ENCODE measurements at places on chromosomes 1 and 21.

- DNase-seq, result no peak
Measured at GRCh38 chr21:39774227-39774626, 29.2 kb downstream of the IGSF5 start.

DNA sequence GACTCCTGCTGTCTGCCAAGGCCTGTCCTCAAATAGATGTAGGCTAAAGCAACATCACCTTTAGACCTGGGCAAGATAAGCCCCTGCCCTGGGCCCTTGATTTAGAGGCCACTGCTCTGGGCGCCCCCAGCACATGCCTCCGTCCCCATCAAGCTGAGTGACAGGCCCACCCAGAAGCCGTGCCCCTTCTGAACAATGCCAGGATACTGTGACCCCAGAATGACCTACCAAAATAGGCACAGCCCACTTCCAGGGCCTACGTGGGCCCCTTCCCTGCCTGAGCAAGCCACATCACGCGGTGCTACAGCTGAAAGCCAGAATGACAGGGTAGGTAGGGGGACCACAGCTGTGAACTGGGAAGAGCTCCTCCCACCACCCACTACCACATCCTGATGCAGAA lies 24.7 kb upstream of the BECN2 start:
- DNase-seq, result no peak

DNA sequence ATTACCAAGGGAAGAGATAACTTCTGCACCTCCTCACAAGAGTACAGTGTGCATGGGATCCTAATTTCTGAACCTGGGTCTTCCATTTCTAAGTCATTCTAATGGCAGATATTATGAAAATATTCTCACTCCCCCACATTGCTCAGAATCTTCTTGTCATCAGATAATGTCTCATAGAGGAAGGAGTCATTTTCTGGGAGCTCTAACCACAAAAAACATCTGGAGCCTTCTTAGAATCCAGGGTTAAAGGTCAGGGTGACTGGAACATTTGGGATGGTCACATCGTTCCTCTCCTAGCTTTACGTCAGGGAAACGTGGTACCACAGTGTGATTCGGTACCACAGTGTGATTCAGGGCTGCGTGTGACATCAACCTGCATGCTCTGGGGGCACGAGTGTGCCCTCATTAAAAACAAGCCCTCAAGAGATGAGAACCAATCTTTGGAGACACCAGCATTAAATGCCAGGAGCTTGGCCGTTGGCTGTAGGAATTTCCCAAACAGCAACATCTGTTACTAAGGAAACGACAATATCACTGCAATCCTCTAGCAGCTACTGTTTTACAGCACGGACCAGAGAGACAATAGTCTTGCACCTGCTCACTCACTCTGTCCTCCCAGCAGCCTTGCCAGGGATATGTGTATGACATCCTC lies 179.1 kb downstream of the PSMG1 start:
- no peak for DNase-seq

- DNase-seq, result no peak
Measured at GRCh38 chr1:171280599-171280998, 32.3 kb downstream of the FMO1 start.

GRCh38 chr1:54812801-54813484 lies 11.8 kb upstream of the TTC22 start:
- no peak for DNase-seq

DNA sequence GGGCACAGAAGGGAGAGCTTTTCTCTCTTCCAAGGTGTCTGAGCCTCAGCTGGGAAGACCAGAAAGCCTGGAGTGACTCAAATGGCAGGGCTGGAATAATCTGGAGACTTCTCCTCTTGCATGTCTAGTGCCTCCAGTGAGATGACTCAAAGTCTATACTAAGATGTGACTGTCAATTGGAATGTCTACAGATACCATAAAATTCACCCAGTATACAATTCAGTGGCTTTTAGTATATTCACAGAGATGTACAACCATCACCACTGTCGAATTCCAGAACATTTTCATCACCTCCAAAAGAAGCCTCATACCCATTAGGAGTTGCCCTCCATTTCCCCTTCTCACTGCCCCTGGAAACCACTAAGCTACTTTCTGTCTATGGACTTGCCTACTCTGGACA lies 47.9 kb upstream of the CNN3 start:
- DNase-seq, result no peak

DNA sequence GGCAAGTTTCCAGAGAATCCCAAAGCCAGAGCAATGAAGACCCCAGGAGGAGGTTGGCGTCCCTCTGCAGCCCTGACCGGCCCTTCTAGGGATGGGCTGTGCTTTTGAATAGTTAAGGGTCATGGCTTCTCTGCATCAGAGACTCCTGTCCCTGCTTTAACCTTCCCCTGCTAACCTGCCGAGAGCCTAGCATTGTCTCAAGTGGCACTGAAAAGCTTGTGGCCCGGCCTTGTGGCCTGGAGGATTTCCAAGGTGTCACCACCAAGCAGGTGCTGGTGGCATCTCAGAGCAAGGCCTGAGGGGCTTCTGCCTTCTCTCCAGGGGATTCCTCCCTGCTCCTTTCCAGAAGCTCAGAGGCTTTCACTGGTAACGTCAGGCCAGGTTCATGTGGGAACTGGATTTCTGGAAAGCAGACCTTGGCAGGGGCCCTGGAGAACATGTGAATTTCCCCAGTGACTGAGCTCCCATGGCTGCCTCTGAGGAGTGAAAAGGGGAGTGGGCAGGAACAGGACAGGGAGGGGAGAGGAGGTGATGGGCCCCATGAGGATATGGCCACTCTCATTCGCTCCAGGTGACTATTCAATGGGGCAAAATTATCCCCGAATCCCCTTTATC lies 409.9 kb downstream of the PTPRU start:
- DNase-seq, result no peak

DNA sequence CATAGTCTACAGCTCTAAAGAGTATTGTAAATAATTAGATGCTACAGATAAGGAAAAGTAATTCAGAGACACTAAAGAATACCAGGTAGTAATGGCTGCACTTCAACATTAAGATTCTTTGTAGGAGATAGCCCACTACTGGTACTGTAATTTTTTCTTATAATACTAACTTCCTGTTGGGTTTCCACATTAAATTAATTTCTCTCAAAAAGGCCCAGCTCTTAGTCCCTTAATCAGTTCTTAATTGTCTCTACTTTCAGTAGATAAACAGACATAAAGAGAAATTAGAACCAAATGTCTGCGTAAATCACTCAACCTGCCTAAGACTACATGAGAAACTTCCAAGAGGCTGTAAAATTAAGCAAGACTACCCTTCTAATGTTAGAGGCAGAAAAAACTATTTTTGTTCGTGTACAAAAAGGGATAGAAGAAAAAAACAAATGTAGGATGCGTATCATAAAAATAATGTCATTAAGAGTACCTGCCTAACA lies 83.4 kb downstream of the NOTCH2 start:
- DNase-seq, result no peak

GRCh38 chr1:208235982-208236761 lies 8.0 kb downstream of the PLXNA2 start:
- no peak for DNase-seq

GRCh38 chr1:1971688-1972087 lies 31.9 kb downstream of the CFAP74 start:
- no peak for DNase-seq

- DNase-seq, result no peak
Measured at GRCh38 chr1:172451002-172451443, 7.2 kb upstream of the PIGC start.

DNA sequence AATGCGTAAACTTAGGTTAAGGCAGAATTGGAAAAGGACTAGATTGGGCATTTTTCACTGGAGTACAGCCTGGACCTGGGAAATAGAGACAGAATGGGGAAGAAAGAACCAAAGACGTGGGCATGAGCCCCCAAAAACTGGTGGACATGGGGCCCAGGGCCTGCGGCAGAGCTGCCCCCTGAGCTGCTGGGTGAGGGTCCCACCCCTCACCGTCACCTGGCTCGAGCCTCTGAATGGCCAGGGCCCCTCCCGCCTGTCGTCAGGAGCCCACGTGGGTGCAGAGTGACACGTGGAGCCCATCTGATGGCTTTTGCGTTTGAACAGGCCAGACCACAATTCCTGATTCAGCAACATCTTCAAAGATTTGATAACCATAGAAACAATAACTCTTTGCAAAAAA lies 360.9 kb upstream of the VAMP3 start:
- no peak for DNase-seq

DNA sequence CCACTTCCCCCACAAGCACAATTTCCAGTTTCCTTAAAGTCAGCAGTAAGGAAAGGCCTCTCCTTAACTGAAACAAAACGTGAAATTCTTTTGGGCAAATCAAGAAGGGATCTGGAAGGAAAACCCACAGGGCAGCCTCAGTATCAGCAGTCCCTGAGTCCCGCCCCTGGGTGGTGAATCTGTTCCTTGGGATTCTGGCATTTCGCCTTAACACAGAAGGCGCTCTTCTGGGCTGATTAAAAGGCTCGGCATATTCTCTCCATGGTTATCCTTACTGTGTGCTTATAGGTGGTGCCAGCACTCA lies 12.2 kb upstream of the RAB4A start:
- DNase-seq, result no peak

DNA sequence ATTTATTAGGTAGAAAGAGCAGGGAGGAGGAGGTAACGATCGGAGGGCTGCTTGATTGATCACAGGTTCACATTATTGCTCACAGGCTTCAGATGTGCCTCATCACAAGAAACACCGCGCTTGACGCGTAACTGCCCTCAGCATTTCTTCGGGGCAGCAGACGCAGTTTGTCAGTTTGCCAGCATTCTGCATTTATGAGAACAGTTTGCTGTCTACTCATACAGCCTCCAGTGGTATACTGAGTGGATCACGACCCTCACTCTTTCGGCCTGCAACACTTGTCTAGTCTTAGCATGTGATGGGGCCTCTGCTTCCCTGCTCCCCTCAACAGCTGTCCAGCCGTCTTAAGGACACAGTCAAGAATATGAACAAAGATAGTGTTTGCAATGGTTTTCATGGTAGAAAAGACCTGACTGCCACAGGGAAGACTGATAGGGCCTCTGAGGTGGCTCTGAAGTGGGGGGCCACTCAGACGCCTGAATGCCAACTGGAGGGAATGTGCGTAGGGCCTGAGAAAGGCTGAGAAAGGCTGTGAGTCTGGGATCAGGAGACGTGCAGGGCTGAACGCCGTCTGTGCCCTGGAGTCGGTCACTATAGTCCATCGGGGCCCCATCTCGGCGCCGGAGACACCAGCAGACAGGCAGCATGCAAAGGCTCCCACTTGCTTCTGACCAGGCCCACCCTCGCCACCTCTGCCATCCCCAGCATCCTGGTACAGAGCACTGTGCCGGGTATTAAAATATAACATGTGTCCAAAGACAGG lies 45.0 kb downstream of the UBE2G2 start:
- no peak for DNase-seq

- no peak for DNase-seq
Measured at GRCh38 chr1:10751160-10751559, 45.3 kb downstream of the CASZ1 start.

GRCh38 chr1:204192046-204192445 lies 4.2 kb downstream of the KISS1 start:
- DNase-seq, result no peak

DNA sequence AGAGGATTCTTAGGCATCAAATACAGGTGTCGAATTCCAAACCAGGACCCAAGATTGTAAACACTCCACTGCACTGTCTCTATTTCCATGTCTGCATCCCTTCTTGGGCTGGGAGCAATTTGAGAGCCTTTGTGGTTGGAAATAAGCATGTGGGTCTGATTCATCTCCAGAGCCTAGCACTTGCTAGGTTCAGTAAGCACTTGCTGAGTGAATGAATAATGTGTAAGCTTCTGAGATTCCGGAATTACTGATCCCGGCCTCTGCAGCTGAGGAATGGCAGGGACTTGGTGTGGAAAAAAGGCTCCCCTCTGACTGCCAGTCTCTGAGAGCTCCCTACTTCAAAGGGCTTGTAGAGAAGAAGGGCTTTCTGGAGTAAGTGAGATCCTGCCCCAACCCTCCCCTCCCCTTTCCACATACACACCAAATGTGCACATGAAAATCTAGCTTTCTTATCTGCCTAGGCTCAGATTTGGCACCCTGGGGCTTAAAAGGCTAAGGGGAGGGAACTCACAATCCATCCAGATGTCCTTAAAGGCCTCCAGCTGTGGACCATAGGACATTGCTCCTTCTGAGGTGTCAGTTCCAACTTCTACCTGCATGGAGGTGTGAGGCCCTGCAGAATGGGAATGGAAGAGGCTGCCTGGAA lies 39.6 kb upstream of the TRABD2B start:
- no peak for DNase-seq

GRCh38 chr1:10528066-10529014 lies 53.6 kb downstream of the PEX14 start:
- DNase-seq, result no peak

DNA sequence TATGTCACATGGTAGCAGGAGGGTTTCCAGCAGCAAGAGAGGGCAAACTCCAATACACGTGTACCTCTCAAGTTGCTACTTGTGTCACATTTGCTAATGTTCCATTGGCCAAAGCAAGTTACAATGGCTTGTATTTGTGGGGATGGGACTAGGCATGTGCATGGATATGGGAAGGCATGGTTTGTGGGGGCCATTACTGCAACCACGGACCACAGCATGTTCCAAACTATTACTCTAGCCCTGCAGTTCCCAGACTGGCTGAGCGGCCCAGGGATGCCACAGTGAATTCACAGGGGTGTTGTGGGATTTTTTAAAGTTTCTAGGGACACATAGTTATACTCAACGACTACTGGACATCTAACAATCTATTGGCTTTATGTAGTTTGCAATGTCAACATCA lies 133.1 kb downstream of the GIPC2 start:
- DNase-seq, result no peak

DNA sequence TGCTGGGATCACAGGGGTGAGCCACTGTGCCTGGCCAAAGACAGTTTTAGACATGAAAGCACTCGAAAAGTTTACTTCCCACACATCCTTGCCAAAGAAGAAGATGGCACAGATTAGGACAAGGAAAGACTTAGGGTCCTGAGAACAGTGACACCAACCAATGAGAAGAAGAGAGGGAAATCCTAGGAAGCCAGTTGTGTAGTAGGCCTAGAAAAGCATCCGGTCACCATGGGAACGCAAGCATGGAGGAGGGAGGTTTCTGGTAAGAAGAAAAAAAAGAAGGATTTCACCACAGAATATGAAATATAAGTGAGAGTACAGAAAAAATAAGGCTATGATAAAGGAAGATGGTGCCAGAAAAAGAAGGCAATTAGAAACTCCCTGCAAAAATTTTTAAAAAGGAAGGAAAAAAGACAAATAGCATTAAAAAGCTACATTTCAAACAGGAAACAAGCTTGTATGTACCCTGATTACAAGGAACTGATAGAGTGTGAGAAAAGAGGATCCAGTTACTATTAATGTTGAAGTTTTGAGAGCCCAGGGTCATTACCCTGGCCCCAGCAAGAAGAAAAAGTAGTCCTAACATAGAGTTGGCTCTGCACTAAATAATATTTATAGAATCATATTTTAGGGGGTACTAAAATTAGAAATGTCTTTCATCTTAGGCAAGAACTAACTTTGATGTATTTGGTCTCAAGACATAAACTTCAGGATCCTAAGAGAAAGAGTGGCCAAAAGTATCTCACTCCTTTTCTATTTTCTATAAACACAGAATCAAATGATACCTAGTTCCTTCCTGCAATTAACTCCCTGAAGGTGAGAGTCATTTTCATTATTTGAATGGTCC lies 16.1 kb downstream of the DIPK1A start:
- DNase-seq, result no peak
